ENCODE measurements at places on chromosomes 11 and 22.

- DNase-seq: no peak
Observed at GRCh38 chr11:70111269-70112016, 33.3 kb downstream of the ANO1 start.

GRCh38 chr22:46770151-46770641, 7.7 kb downstream of the TBC1D22A start:
- DNase-seq: no peak

- DNase-seq: no peak
Observed at GRCh38 chr11:46554213-46555147, 39.3 kb downstream of the AMBRA1 start.

DNA sequence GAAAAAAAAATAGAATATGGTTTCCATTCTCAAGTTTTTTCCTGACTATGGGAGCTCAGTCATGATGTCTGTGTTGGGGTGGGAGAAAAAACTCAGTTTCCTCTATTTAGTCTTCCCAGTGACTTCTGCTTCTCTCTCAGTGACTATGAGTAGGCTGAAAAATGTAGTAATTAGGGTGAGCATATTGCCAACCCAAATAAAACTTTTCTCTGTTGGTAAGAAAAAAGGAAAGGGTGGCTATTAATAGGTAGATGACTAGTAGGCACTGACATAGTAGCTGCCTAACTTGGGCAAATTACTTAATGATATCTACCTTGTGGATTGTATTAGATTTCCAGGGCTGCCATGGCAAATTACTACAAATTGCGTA, 34.2 kb upstream of the BIRC3 start:
- no peak for DNase-seq

GRCh38 chr11:73314117-73314961, 6.3 kb downstream of the ARHGEF17 start:
- peak; percentile 87 for DNase-seq
